ENCODE measurements at places on chromosomes 16 and 17.

DNA sequence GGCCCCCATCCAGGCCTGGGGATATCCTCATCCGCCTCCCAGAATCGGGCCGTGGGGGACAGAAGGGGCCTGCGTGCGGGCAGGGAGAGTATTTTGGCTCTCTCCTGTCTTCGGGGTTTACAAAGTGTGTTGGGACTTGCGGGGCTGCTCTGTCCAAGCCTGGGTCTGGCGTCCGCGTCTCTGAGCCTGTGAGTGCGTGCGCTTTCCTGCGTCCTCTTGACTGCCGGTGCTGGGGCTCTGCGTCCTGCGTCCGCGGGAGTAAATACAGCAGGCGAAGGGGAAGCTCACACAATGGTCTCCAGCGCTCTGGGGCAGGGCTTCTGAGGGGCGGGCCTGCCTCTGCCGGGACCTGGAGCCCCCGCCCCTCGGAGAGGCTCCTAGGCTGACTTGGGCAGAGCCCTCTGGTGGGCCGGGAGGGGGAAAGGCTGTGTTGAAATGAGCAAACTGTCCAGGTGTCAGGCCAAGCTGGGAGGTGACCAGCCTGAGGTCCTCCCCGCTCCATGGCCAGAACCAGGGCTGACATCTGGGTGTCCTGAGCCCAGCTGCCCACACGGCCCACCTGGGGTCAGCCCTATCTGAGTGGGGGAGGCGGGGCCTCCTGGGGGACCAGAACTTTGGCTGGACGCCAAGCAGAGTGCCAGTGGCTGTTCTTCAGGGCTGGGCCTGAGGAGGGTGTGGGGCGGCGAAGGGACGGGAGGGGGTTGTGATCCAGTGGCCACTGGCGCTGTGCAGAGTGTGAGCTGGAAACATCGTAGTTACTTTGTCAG lies 233.6 kb downstream of the SEC14L1 start:
- DNase-seq, result peak; percentile 83

DNA sequence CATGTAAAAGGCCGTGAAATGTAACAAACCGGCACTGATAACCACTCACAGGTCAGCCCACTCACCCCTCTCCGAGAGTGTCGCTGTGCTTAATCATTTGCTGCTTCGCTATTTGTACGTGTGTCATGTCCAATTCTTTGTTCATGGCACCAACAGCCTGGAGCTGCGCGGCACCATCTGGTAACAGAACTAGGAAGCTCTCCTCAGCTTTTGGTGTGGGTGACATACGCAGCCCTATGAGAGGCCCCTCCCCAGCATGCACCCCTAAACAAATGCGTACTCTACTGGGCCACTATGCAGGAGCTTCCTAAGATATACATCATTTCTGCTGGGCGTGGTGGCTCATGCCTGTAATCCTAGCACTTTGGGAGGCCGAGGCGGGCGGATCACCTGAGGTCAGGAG lies 2.3 kb upstream of the PECAM1 start:
- DNase-seq, result no peak

GRCh38 chr16:21610766-21611165 lies 11.4 kb downstream of the METTL9 start:
- no peak for DNase-seq

DNA sequence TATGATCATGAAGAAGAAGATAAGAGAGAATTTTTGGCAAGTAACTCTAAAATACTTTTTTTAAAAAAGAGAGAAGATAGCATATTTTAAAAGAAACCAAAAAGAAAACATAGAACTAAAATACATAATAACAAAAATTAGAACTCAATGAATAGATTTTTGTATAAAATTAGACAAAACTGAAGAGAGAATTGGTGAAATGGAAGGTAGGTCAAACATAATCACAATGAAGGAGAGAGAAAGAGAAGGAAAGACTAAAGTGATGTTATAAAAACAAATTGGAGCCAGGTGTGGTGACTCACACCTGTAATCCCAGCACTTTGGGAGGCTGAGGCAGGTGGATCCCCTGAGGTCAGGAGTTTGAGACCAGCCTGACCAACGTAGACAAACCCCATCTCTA lies 211.5 kb downstream of the AXIN2 start:
- DNase-seq, result no peak

GRCh38 chr17:61404663-61404912 lies 4.9 kb downstream of the TBX2 start:
- DNase-seq, result no peak

DNA sequence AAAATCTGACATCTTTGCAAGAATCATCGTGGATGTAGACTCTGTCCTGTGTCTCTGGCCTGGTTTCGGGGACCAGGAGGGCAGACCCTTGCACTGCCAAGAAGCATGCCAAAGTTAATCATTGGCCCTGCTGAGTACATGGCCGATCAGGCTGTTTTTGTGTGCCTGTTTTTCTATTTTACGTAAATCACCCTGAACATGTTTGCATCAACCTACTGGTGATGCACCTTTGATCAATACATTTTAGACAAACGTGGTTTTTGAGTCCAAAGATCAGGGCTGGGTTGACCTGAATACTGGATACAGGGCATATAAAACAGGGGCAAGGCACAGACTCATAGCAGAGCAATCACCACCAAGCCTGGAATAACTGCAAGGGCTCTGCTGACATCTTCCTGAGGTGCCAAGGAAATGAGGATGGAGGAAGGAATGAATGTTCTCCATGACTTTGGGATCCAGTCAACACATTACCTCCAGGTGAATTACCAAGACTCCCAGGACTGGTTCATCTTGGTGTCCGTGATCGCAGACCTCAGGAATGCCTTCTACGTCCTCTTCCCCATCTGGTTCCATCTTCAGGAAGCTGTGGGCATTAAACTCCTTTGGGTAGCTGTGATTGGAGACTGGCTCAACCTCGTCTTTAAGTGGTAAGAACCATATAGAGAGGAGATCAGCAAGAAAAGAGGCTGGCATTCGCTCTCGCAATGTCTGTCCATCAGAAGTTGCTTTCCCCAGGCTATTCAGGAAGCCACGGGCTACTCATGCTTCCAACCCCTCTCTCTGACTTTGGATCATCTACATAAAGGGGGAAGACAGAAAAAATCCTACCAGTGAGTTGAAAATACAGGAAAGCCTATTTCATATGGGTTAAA lies at the start of gene G6PC1:
Gene G6PC1 (plus strand): TSS at position 340 of the 872 bp plus-strand sequence. CDS start 78 bp downstream, at position 418.
- no peak for DNase-seq

- DNase-seq, result peak; percentile 16
These were observed 41.6 kb downstream of the SNX11 start for GRCh38 chr17:48148854-48149786.

DNA sequence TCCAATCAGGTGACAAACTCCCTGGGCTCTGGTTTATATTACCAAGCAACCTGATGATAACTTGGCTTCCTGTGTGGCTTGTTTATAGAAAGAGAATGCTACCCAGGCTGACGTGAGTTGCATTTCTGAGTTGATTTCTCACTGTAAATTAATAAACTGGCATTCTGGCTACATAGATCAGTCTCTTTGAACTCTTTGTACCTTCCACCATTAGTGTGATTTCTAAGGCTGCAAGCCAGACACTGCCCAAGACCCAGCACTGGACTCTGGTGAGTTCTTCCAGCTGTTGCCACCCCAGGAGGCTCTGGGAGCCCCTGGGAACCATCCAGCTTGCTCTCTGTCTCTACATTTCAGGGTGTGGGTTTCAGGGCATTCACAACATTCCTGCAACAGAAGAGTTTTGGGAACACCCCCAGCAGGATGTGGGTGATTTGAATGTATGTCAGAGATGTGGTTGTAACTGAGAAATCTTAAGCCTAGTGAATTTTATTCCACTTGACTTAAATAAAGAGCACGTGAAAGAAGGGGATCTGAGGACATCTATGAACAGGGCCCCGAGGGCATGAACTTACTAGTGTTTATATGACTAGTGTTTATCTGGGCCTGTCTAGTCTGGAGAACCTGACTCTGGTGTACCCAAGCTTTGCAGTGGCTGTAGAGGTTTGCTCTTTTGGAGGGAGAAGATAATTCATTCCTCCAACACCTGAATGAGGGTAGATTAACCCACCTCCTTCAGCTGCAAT lies 30.3 kb upstream of the LRRC37A start:
- DNase-seq, result no peak

GRCh38 chr17:5971969-5972368 lies 98.2 kb upstream of the WSCD1 start:
- no peak for DNase-seq

DNA sequence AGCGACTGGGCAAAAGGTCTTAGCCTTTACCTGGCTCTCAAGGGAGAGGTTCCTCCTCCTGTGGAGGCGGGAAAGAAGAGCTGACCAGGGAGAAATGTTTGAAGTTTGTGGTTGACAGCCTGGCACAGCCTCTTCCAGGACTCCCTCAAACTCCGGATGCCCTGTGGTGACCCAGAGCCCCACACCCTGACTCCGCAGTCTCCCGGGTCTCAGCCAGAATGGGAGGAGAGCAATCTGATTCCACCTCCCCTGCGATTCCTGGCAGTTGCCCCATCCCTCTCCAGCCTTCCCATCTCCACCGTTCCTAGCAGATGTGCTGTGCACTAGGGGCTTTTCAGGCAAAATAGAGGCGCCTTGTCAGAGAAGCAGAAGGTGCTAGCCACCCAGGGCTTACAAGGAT lies 5.5 kb upstream of the DNAI2 start:
- DNase-seq, result no peak

GRCh38 chr16:59887856-59888255 lies 1153.7 kb upstream of the GOT2 start:
- no peak for DNase-seq

- no peak for DNase-seq
These were observed 8.9 kb downstream of the TRIM47 start for GRCh38 chr17:75869282-75870141.

GRCh38 chr17:38748149-38748891 lies at the start of gene PCGF2:
Gene PCGF2 (minus strand): TSS chr17:38748336. CDS start chr17:38740402, 7,934 bp downstream.
- DNase-seq, result peak; percentile 86

DNA sequence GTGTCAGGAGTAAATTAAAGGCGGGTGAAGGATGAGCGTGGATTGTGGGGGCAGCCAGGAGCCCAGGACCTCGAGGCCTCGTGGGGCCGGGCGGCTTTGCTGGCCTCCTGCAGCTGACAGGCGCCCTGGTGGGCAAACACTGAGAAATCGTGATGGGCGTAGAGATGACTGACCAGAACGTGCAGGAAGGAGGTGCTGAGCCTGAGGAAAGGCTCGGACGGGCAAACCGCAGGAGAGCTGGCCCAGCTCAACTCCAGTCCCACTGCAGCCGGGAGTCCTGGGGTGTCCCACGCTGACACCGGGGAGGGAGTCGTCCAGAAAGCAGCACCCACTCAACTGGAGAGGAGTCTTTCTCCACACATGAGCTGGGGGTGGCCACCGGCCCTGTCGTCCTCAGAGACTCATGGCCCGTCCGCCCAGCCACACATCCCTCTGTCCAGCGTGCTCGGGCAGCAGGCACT lies 36.9 kb downstream of the METRNL start:
- no peak for DNase-seq

DNA sequence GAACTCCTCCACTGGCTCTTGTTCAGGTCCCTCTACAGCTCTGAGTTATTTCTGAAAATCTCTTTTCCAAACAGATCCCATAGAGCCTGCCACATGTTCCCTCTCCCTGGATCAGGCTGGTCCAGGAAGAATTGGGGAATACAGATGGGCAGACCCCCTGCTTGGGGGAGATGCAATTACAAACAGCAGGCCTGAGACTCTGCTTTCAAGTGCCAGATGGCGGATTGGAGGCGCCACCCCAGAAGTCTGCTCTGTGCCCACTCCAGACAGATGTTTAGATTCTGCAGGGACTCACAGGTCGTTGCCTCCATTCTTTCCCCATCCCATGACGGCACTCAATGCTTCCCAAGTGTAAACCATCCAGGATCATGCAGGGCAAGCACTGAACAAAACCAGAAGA lies 316.6 kb downstream of the SLC39A11 start:
- DNase-seq, result no peak

DNA sequence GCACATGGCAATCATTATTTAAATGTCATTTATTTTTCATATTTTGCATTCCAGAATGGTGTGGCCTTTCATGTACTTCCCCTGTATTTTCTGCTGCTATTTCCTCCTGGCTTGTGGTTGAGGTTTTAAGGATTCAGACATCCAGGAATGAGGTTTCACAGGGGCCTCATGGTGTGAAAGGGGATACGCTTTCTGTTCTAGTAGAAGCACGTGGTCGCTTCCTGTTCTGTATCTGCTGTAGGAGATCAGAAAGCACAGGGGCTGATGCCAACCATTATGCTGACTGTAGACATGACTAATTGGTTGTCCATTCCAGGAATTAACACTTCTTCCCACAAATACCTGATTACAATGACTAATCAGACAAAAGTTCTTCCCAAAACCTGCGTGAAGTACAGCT lies 405.9 kb downstream of the SHISA9 start:
- DNase-seq, result no peak

DNA sequence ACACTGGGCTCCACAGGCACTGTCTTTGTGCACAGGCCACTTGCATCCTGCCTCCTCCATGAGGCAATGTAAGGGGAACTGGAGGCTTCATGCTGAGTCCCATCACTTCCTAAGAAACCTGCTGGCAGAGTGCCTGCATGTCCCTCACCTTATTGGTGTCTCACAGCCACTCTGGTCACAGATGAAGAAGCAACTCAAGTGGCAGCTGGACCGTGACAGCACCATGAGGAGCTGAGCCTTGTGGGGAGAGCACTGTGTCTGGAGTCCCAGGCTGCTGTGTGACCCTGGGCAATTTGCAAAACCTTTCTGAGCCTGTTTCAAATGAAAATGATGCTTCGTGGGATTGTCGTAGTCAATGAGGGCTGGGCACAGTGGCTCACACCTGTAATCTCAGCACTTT lies 19.5 kb downstream of the ANKRD40 start:
- no peak for DNase-seq

DNA sequence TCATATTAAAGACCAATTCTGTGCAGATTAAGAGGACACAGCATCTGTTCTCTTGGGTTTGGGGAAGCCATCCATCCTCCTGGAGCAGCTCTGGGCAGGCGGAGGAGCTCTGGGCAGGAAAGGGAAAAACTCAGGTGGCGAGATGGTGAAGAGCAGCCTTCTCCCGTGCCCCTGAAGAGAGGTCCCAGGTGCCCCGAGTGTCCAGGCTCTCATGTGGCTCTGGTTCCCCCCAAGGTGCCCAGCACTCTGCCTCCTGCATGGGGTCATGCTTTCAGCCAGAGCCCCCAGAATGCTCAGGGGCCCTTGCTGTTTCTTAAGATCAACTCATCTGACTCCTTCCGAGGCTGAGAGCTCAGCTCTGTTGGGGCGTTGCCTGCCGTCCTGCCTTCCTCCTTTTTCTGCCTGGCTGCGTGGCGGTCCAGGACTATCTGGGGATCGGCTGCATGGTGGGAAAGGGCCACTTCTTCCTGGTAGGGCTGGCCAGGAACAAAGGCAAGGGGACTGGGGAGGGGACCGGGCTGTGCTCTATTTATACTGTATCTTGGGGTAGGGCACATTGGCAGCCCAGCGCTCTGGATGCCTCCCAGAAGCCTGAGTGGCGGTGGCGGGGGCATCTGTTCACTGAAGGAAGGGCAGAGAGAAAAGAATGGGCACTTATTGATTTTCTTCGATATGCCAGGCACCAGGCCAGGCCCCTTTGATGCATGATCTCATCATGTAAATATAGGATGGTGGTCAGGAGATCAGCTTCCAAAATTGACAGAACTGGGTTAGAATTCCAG lies 103.2 kb upstream of the SDK2 start:
- no peak for DNase-seq

GRCh38 chr16:10682604-10683003 lies 12.1 kb downstream of the TEKT5 start:
- DNase-seq, result no peak

All from endothelial cell (in vitro differentiated cells).